ENCODE measurements at places on chromosomes 11 and 22.

GRCh38 chr11:9139628-9140357, 48.4 kb upstream of the SCUBE2 start:
- no peak for DNase-seq

- peak; percentile 62 for DNase-seq
Observed at GRCh38 chr11:15770798-15771414, 585.4 kb downstream of the SOX6 start.

DNA sequence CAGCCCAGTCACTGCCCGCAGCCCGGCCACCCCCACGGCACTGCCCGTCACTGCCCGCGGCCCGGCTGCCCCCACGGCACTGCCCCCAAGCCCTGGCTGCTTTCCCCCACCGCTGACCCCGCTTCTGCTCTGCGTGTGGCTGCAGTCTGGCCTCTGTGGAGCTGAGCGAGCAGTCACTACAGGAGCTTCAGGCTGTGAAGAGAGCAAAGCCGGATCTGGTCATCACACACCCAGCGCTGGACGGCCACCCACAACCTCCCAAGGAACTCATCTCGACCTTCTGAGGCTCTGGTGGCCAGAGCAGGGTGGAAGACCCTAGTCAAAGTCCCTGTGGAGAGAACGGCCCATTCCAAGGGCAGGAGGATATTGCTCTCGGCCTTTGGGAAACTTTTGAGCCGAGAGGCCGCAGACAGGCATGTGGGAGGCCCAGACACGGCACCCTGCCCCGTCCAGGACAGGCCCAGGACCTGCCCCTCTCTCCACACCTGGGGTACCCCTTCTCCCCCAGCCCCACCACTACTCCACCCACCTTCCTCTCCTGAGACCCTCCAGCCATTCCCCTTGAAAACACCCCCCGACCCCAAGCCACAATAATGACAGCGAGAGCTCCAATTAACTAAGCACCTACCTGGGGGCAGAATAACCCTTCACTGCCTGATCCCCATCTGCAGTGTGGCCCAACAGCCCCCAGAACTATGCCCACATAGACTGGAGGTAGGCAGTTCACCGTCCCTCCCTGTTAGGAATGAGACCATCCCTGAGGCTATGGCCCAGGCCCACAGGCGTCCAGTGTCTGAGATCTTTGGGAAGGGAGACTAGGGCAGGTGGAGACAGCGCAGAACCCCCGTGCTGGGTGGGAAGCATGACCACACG, 3.7 kb upstream of the PGGHG start:
- no peak for DNase-seq

- DNase-seq = peak; percentile 60
Observed at GRCh38 chr11:72072348-72072747, 8.0 kb downstream of the NUMA1 start.

DNA sequence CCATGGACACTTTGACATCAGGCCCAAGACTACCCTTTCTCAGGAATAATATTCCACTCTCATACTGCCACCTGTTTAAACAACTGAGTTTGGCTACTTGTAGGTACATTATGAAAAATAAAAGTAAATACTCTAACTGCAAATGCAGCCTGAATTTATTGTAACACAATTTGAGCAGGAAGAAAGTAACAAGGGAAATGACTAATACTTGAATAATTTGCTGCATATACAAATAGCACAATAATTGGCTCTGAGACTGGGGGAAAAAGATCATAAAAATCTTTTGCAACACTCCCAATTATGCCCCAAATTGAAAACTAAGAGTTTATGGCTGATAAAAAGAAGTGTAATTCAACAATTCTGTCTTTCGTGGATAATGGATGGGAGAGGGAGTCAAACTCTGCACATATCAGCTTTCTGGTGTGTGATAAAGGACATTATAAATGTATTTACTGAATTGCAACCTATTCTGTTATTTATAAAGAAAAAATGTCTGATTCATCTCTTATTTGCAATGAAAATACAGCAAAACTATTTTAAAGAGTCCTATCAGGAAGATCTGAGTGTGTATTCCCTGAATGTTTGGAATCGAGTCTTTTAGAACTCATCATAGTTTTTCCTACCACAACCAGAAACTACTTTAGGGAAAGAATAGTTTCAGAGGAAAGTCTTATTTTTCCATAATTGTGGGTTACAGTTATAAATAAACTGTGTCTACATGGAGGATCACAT, 359.0 kb downstream of the JRKL start:
- no peak for DNase-seq

GRCh38 chr11:3795131-3796001, 2.0 kb downstream of the NUP98 start:
- no peak for DNase-seq

DNA sequence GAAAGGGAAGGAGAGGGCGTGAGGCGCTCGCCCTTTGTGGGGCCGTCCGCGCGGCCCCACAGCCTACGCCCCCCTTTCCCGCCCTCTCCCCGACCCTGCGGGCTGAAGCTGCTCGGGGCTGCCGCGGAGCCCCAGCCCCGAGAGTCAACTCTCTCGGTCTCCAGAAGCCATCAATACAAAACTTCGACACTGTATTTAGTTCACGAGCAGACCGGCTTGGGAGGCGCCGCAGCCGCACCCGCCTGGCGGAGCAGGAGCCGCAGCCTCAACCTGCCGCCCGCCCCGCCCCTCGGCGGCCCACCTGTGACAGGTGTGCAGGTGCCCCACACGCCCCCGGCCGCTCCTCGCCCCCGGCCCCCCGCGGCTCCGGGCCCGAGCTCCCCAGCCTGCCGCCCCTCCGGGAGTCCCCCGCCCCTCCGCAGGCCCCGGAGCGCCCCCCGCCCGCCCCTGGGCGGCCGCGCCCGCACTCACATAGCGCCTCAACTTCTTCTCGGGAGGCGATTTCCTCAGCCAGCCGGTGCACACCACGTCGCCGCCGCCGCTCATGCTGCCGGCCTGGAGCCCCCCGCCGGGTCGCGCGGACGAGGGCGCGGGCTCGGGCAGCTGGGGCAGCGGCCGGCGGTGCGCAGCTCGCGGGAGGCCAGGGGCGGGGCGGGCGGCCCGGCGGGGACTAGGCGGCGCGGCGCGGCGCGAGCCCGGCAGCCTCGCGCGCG, at the start of gene GAB2:
GAB2 (minus strand) TSS at position 646 of the 713 bp plus-strand sequence; CDS start at position 546, 100 bp downstream.
- DNase-seq = no peak

- no peak for DNase-seq
Observed at GRCh38 chr11:115488945-115489344, 15.3 kb downstream of the CADM1 start.

- no peak for DNase-seq
Observed at GRCh38 chr11:59197991-59198390, 14.7 kb downstream of the MPEG1 start.

- no peak for DNase-seq
Observed at GRCh38 chr22:20405931-20406685, 12.2 kb downstream of the ZNF74 start.

GRCh38 chr11:11569936-11570491, 51.8 kb downstream of the GALNT18 start:
- DNase-seq = no peak

DNA sequence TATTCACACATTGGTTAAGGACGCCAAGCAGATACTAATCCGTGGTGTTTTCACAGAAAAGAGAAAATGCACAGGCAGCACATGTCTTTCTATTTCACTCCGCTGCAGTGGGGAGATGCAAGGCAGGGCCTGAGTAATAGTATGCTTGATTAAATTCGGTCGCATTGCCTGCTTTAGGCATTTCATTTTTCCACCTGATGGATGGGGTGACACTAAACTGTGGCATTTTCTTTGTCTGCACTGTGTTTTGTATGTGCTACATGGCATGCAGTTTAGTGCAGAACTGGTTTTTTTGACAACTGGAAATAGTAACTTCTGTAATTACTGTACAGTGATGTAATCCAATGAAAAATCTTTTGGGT, 94.9 kb downstream of the SLC17A6 start:
- no peak for DNase-seq

GRCh38 chr11:114195981-114196731, 100.0 kb upstream of the NNMT start:
- no peak for DNase-seq

DNA sequence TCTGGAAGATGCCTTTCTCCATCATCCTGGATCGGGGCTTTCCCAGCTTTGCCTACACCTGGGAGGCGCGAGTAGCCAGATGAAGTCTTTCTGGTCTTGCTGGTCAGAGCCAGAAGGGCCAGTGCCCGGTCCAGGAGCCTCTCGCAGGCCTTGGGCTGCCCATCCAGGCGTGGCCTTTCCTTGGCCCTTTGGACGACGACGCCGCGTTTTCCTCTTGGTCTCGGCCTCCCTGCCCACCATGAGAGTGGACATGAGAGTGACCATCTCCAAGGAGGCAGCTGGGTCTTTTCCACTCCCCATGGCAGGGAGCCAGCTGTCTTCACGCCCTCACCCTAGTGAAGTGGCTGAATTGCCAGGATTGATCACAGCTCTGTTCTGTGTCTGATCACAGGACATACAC, 3.5 kb downstream of the PTDSS2 start:
- no peak for DNase-seq

- no peak for DNase-seq
Observed at GRCh38 chr11:8373519-8374432, 110.1 kb upstream of the LMO1 start.

- DNase-seq = no peak
Observed at GRCh38 chr22:29697853-29698598, 21.8 kb upstream of the CABP7 start.

- no peak for DNase-seq
Observed at GRCh38 chr11:80837051-80837450, 1396.2 kb upstream of the TENM4 start.

DNA sequence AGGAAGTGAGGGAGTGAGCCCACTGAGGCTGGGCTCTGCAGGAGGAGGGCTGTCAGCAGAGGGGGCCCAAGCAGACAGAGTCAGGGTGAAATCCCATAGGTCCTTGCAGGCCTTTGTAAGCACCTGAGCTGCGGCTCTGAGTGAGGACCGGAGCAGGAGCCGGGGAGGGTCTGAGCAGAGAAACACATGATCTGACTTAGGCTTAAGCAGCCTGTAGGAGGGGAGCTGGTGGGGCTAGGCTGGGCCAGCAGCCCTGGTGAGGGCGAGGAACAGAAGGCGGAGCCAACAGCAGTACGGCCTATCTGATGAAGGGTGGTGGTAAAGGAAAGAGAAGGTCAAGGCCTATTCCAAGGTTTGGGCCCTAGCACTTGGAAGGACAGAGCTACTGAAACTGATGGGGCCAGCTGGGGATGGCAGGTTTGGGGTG, 26.9 kb upstream of the CBX7 start:
- DNase-seq = no peak

DNA sequence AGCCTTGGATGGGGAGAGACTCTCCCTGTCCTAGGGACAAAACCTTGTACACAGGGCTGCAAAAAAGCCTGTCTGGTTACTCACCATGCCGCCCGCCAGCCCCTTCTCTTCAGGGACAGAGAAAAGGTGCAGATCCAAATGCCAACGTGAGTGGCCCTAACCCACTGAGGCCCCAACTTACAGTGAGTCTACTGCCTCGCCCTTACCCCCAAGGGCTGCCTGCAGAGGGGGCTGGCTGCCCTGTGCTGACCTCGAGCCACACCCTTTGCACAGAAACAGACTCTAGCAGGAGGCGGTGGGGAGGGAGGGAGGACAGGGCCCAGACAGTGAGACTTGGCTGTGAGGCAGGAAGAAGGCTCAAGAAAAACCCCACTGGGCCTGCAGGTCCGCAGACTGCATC, 13.6 kb upstream of the CHST1 start:
- DNase-seq = no peak

DNA sequence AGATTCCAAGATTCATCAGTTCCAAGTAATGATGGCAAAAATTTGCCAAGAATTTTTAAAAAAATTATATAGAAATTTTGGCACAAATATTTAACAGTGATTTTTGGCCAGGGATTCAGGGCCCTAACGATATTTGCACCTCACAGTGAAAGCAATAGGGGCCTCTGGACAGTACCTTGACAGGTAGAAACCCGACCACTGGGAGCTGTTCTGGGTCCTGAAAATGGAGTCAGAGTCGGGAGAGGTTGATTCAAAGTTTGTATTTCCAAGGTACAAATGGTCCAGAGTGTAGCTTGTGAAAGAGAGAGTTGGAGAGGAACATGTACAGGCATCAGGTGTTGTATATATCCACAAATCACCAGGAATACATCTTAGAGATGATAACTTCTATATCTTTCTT, 41.6 kb downstream of the MRGPRX2 start:
- peak; percentile 2 for DNase-seq

DNA sequence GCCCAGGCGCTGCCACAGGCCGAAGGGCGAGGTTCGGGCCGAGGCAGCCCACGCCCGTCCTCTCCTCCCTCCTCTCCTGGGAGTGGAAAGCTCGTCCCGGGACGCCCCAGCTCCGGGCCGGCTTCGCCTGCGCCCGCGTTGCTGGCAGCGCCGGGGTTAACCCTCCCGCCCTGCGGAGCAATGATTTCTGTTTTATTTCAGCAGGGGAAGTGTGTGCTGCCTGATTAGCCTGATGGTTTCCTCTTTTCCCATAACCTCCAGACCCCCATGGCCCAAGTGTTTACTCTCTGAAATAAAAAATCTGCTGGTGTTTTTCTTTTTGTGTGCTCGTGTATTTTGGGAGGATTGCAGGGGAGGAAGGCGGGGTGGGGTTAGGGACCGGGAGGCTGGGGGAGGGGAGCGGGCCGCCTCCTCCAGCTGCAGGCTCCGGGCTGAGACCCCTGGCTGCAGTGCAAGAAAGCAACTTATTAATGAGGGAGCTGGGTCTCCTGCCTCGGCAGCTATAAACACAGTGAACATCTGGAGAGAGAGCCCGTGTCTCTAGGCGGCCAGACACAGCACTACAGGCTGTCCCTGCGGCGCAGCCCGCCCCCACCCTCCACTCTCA, 38.6 kb downstream of the ETS1 start:
- peak; percentile 75 for DNase-seq

DNA sequence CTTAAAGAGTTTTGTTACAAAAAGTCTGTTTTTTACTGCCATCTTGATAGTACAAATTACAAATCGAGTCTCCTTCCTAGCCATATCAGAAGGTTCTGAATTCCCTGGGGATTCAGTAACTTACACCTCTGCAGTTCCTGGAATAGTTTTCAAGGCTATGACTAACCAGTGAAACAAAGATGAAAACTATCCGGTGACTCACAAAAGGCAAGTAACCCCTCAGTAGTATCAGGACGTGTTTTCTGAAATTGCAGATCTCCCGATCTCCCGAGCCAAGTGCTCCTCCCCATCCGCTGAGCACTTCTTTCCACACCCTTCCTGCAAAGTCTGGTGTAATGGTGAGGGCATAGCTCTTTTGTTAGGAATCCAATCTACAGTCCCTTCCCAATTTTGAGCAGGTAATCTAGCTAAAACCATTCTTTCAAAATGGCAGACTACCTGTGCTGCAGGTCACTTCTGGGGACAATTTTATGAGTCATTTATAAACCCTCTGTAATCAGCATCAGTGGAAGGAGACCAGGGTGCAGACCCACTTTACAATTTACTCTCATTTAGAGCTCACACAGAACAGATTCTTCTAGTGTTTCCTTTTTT, 7.7 kb downstream of the E2F8 start:
- DNase-seq = no peak

- no peak for DNase-seq
Observed at GRCh38 chr11:135069063-135069462, 657.0 kb upstream of the B3GAT1 start.
